ENCODE measurements at places on chromosomes 7 and 10.
A peak's percentile ranks its signal among the peaks of the same experiment; 100 is the strongest.

DNA sequence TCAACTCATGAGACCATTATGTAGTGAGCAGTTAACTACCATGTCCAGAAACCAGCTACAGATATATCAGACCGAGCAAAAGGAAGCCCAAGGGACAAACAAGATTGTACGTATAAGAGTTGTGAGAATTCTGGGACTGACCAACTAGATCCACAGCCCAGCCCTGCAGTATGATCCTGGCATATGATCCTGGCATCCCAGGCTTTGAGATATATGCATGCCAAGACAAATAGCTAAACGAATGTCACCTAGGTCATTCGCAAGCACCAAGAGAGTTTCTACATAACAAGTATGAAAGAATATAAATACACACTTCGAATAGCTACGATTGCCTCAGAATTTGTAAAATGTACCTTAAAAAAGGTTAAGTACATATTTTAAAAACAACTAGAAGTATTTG is 56.4 kb upstream of the PMPCB start:
- DNase-seq: no peak

- no peak for DNase-seq
Observed at GRCh38 chr10:23886355-23886754, 322.6 kb upstream of the KIAA1217 start.

GRCh38 chr10:100575585-100576281 is 40.0 kb downstream of the HIF1AN start:
- DNase-seq: no peak

DNA sequence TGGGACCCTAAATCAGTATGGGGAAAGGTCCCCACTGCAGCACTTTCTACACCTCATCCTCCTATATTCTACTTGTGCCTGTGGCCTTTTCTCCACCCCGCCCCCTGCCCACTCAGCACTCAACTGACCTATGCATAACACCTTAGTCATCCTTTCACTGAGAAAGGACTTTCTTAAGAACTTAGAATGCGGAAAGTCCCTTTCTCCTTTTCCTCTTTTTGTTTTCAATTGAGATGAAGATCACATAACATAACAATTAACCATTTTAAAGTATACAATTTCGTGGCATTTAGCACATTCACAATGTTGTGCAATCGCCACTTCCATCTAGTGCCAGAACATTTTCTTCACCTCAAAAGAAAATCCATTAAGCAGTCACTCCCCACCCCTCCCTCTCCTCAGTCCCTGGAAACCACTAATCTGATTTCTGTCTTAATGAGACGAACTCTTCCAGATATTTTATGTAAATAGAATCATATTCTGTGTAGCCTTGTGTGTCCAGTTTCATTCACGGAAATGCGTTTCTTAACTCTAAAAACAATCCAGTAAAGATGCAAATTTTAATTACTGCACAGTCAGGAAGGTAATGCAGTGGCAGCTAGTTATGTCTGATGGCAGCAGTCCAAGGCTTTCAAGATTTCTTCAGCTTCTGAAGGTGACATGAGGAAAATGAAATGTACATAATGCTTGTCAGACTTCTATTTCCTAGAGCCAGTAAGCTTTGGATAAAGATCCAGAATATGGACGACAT is 41.7 kb downstream of the FAS start:
- peak; percentile 50 for DNase-seq

DNA sequence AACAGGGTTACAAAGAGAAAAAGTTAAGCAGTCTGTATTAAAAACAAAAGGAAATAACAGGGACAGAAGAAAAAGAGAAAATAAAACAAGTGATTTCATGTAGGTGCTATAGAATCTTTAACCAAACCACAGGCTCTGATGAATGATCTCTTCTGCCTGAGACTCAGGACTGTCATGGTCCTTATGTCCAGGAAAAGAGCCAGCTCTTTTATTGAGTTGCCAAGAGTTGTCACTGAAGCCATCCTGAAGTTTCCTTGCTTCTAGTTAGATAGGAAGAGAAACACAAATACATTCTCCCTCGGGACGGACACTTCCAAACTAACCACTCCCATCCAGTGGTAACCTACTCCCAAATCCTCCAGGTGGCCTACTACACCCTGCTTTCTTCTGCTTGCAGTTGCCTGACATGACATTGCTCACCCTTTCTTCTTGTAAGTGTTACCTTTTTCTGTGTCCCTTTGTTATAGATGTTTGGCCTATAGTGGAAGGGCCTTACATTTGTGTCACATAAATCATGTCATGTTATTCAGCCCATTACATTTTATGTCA is 346.7 kb downstream of the NRG3 start:
- no peak for DNase-seq

DNA sequence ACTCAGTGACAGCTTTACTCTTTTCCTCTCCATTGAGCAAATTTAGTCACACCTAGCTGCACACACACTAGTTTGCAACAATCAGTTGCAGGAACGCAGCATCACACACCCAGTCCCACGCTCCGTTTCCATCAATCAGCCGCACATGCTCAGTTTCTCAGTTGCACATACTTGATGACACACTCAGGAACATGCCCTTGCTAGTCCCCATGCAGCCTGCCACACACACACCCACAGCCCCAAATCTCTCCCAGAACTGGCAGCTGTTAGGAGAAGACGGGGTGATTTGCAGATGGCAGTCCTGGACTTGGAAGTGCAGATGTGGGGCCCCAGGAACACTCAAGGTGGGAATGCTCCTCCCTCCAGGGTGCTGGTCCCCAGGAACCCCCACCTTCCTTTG is 7.7 kb downstream of the LBX1 start:
- DNase-seq: no peak

DNA sequence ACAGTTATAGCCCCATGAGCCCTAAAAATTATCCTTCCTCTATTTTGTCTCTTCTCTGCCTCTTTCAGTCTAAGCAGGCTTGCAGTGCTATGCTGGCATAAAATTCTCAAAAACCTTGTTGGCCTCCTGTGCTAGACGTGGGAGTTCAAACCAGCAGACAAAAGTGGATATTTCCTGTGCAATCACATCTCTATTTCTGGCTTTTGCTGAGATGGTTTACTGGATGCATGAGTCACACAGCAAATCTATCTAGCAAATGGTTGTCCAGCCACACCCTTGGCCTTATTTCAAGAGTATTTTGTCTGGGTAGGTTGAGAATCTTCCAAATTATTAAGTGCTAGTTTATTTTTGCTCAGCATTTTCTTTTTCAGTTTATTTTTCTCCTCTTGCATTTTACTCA is 370.8 kb downstream of the CDC14C start:
- no peak for DNase-seq

DNA sequence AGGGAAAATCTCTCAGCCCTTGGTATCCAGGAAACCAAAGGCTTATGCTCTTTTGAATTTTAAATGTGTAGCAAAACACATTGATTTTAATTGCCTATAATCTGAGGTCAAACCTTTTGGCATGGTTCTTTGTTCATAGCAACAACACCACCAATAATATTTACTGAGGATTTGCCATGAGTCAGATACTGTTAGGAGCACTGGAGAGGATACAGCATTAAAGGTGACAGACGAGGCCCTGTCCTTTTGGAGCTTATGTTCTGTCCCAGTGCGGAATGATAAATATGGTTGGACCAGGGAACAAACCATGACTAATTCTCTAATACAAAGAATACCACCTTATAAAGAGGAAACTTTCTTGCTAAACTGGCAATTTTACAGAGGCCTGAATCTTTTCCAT is 176.6 kb downstream of the CTNNA3 start:
- DNase-seq: no peak

GRCh38 chr7:3688071-3688470 is 387.0 kb downstream of the SDK1 start:
- DNase-seq: no peak

DNA sequence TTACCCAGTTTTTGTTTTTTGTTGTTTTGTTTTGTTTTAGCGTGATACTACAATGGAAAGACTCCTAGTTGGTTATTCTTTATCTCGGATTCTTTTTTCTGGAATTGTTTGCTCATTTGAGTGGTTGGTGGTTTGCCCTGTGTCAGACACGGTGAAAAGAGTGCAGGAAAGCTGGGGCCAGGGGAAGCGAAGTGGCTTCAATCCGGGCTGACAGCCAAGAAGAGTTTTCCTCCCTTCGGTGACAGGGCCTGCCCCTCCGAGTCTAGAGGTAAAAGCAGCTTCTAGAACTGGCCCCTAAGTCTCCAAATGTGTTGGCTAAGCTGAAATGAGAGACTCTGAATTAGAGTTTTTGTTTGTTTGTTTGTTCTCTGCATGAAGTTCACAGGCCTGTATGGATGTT is 5.7 kb upstream of the AP5Z1 start:
- no peak for DNase-seq

DNA sequence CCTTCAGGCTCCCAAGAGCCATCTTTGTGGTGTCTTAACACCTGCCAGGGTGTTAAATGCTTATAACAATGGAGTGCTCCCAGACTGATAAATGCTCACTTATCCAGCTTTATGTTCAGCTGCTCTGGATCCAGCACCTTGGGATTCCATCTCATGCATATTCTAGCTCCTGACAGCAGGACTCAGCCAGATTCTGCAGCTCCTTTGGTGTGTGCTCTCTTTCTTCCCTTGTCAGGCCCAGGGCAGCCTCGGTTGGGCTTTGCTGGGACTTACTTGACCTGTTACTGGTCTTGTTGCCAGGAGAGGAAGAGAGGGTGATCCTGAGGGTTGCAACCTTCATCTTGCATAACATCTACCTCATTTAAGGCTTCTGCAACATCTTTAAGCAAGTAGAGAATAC is 59.4 kb upstream of the CCNY start:
- no peak for DNase-seq

GRCh38 chr7:322111-322671 is 32.2 kb downstream of the FOXL3 start:
- peak; percentile 91 for DNase-seq

DNA sequence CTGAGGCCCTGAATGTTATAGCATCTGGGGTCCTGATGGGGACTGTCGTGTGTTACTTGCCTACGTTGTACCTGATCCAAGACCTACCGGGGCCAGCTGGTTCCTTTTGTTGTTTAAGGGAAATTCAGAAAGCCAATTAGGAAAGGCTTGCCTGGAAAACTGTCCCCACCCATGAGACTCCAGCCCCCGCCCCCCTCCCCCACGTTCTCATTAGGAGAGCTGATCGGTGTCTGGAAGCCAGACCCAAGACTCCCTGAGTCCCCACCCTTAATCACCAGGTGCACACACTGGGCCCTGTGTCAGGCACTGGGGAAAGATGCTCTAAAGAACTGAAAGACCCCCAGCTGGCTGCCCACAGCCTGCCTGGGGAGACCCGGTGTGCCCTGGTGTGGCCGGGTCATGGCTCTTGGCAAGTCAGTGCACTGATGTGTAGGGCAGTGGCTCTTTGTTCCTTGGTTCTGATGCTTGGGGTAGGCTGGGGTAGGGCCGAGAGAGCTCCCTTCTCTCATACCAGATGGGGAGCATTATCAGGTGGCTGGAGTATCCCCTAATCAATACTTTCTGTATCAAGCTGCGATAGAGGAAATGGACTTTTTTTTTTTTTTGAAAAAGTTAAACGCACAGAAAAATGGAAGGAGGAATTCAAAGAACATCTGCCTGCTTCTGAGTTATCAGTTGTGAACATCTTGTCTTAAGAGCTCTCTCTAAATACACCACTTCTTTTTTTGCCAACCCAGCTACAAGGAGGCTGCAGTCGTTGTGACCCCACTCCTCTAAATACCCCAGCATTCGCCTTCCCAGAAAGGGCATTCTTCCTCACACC is 16.9 kb downstream of the TSPAN15 start:
- no peak for DNase-seq

DNA sequence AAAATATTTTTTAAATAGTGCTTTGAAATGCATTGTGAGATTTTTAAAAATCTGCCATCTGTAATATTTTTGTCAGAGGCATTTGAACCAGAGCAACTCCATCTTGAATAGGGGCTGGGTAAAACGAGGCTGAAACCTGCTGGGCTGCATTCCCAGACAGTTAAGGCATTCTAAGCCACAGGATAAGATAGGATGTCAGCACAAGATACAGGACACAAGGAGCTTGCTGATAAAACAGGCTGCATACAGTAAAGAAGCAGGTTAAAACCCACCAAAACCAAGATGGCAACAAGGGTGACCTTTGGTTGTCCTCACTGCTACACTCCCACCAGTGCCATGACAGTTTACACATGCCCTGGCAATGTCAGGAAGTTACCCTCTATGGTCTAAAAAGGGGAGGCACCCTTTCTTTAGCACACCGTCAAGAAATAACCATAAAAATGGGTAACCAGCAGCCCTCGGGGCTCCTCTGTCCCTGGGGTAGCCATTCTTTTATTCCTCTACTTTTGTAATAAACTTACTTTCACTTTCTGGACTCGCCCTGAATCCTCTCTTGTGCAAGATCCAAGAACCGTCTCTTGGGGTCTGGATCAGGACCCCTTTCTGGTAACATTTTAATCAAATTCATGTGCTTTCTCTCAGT is 273.7 kb downstream of the SEMA3D start:
- no peak for DNase-seq

GRCh38 chr7:149633976-149634945 is 136.7 kb upstream of the ZNF746 start:
- no peak for DNase-seq

GRCh38 chr10:61721431-61721830 is 58.7 kb downstream of the CABCOCO1 start:
- no peak for DNase-seq

All from stimulated activated CD4-positive, alpha-beta T cell treated with anti-CD3 and anti-CD28 coated beads, Interleukin-1b, Interleukin-23, amount 100 ng/mL, for 4 hours (primary cell).